Right renal cortex interstitium (tissue), 3 donors: ENCODE measurements at places on chromosomes 7 and 10. TPM values are rescaled to one million over a fixed set of nuclear protein-coding genes. Genes with fewer than 3 reads are reported as not detected.

GRCh38 chr10:120505866-120506265, 48.8 kb downstream of the PLPP4 start:
- no peak for DNase-seq

- DNase-seq = no peak
These were observed 36.5 kb downstream of the CALCR start for GRCh38 chr7:93538061-93538460.

DNA sequence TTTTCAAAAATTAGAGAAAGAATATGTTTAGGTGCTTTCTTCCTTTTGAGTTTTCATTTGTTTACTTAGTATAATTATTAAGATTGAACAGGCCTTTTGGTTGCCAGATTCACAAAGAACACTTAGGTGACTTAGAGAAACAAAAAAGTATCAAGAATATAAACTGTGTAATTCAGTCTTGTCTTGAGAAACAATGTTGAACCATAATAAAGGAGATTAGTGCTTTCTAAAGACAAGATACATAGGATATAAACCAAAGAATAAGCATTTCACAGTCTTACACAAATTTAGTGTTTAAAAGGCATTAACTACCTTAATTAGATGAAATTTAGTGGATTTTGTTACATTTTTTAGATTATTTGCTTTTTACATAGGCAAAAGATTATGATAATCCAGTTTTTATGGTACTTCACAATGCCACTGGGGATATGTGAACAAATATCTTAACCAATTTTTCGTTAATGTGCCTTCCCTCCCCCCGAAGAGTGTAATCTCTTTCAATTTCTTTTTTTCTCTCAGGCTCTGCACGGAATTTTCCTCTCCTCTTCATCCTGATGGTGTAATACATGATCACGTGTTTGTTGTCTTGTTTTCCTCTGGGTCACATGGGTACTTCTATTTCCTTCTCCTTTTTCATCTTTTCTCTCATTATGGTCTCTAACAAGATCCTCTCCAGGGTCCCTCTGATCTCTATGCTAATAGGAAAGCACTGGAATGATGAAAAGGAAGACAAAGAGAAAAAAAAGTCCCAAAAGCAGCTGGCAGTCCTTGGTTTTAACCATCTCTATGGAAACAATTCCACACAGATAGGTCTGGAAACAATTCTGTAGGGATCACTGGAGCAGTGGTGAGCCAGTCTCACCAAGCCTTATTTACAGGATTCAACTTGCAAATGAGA, 3.7 kb upstream of the HNRNPH3 start:
- DNase-seq = no peak

DNA sequence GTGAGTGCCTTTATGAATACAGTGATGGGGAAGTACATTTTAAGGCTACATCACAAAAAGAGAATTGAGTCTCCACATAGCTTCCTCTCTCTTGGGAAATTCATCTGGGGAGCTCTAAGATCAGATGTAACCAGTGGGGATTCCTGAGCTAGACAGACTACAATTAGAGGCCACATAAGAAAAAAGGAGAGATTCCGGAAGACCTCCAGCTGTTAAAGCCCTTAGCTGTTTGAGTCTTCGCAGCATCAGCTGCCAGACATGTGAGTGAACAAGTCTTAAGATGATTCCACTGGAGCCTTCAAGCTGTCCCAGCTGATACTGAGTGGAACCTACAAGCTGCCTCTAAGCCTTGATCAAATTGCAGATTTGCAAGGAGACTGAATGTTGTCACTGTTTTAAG, 448.5 kb downstream of the NXPH1 start:
- DNase-seq = no peak

DOCK4 gene
- 19.3 TPM for polyA plus RNA-seq

FAM20C gene
- polyA plus RNA-seq = 53.8 TPM
